ENCODE measurements at places on chromosomes 5 and 9.
A peak's percentile ranks its signal among the peaks of the same experiment; 100 is the strongest.

DNA sequence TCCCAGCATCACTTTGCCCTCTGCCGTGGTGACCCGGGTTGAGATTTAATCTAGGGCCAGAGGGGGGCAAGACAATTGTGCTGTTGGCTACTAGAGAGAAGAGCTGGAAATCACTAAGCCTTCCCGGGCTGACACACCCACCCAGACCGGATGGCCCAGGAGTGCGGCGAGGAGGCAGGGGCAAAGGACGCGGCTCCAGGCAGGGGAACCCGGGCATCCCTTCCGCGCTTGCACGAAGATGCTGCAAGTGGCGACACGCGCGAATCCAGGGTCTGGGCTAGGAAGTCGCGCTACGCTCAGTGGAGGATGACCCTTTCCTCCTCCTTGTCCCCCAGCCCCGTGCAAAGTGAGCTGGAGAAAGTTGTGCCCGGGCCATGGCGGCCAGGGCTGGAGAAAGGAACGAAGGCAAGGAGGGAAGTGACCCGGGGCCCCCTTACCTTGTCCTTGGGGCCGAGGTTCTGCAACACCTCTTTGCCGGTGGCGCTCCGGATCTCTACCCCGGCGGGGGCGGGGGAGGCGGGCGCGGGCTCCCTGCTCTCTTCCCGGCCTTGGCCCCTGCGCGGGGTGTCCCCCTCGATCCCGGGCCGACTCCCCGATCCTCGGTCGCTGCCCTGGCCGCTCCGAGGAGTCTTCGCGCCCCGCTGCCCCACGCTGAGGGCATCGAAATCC is 693 bp downstream of the DPYSL3 start:
- no peak for DNase-seq

DNA sequence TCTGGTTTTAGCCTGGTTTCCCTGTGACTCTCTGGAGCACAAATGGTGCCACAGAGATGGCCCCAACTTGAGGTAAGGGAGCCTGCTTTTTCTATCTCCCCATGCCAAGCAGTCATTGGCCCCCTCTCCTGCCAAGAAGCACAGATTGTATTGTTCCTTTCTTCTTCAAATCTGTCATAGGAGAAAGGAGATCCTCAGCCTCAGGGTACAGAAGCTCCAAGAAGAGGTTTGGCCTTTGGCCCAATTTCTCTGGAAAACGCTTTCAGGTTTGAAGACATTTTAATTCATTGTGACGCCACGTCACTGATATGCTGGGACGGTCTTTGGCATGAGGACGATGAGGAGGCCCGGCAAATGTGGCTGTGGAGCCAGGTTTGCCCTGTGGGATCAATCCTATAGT is 29.2 kb upstream of the PANK3 start:
- DNase-seq, result no peak

DNA sequence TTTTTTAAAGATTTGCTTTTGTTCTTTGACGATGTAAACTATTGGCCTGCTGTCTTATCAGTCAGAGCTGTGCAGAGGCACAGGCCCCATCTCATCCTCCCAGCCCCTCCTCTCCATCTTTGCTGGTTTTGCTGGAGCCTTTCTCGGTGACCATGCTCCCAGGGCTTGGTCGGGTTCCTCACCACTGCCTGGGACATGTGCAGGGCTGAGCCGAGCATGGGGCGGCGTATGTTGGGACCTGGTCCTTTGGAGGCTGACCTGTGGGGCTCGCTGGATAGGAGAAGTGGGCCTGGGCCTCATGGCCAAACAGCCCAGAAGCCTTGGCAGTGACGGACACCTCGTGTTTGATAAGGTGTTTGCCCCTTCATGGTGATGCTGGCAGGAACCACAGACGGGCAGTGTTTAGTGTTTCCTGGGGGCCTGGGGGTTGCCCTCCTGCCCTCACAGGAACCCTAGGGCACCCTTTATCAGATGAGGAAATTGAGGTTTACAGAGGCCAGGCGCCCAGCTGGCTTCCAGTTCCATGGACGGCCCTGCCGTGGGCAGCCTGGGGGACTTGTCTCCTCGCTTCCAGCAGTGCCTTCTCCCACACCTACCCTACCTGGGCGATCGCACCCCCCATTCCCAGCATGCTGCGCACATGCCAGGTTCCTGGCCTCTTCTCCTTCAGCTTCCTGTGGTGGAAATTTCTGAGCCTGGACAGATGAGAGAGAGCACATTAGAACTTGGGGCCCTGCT is 27.6 kb downstream of the TRAF2 start:
- no peak for DNase-seq

GRCh38 chr5:56475689-56476486 is 242.8 kb upstream of the ANKRD55 start:
- DNase-seq, result no peak

DNA sequence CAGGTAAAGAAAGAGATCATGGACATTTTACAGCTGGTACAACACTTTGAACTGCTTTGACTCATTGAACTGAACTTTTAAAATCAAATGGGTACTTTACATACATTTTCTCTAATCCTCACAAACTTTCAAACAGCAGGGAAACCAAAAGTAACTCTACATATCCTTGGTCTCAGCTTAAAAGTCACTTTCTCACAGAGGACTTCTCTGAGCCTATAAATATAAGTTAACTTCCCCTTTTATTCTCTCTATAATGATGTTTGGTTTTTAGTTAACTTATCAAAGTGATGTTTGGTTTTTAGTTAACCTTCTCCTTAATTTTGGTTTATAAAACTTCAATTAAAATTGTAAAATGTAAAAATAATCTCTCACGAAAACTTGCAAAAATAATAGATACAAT is 209.8 kb downstream of the MCTP1 start:
- no peak for DNase-seq

GRCh38 chr5:55344392-55344992 is 36.7 kb downstream of the MTREX start:
- DNase-seq, result peak; percentile 21

DNA sequence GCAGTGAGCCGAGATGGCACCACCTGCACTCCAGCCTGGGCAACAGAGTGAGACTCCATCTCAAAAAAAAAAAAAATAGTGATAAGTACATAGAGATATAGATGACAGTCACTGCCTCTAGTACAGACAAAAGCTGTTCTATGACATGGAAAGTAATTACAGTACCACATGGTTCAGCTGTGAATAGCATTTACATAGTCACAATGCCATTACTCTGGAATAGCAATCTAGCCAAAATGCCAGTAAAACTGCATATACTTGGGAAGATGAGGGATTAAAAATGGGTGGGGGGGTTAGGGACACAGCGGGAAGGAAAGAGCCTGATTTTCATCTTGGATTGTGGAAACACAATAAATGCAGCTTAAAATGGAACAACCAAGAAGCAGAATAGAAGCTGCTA is 39.4 kb upstream of the CNOT6 start:
- DNase-seq, result no peak

DNA sequence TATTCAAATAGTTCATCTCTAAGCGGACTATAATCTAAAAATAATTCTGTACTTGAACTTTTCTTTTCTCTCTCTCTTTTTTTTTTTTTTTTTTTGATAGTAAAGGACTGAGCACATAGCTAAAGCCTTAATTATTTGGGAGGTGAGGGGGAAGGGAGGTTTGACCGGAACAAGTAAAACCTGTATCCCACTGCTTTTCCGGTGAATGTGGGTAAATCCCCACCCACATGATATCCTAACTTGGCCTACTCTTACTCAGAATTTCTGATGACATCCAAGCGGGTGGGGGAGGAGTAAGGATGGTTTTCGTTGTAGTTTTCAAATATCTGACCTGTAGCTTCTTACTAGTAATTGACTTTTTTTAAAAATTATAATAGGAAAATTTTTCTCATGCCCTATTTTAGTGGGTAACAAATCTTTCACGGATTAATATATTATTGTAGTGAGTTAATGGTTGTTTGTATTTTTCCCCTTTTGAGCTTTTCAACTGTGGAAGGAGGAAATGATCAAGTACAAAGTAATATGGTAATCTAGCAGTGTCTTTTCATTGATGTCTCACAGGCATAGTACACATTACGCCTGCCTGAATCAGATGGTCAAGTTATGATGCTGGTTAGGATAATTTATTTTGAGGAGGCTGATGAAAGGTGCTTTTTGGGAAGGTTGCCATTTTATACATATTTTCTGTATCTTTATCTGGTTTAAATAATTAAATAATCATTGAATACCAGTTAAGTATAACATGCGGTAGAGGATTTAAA is 2.2 kb upstream of the ELL2 start:
- no peak for DNase-seq

DNA sequence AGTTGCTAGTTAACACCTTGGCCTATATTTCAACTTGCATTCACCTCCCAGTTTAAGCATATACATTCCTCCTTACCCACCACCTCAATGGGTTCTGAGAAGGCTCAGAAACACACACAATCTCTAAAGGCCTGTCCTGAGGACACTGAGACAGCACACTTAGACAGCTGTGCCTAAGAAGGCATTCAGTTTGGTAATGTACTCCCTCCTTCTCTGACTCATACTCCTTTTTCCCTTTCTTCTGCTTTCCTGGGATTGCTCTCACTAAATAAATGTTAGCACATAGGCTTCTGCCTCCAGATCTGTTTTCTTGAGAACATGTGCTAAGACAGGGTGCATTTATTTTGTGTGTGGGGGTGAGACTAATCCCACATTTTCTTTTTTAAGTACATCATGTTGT is 456.8 kb upstream of the CDH6 start:
- no peak for DNase-seq

- DNase-seq, result no peak
Observed at GRCh38 chr9:137757139-137757538, 120.4 kb upstream of the CACNA1B start.

DNA sequence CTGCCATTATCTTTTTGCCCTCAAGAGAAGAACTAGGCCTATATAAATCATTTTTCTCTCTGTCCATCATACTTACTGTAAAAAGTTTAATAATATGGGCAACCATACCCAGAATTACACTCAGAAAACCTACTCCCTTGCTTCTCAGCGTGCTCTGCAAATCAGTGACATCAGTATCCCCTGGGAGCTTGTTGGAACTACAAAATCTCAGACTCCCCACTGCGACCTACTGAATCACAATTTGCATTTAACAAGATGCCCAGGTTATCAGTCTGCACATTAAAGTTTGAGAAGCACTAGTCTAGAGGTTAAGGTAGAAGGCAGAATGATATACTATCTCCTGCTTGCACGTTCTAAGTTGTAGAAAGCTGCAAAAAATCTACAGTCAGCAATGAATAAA is 127.2 kb downstream of the MLLT3 start:
- no peak for DNase-seq

DNA sequence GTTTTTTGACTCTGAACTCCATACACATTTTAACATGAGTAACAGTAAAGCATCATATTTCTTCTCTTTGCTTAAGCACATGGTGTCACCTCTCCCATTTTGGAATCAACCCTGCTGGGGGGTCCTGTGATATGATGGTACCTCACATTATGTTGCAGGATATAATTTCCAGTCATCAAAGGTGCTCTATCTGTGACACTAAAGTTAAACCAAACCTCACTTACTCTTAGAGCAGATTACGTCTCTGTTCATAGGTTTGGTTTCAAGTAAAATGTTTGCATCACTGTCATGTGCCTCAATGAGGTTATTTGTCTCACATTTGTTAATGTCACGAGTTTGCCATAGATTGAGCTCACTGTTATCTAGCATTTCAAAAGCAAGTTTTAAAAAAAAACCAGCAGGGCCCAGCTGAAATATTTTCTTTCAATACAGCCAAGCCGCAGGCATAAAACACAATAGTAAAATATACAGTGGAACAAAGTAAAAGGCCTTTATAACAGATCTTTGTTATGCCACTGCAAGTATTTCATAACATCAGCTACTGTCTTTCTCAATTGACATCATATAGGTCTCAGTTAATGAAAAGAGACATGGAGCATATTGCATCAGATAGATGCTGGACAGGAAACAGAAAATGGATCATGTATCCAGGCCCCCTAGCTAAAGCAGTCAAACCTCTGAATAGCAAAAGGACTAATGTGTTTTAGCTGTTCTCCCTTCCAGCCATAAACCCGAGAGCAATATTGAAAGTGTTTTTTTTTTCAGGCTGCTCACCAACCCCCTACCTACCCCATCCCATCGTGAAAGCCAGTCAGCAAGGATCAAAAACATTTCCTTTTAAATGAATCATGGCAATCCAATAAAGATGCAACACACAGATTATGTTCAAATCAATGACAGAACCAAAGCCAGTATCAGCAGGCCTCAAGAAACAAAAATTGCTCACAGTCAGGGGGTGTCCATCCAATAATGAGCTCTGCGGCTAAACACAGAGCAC is 182.1 kb upstream of the ITGA1 start:
- DNase-seq, result no peak

GRCh38 chr5:43110606-43111170 is 10.0 kb upstream of the ZNF131 start:
- DNase-seq, result no peak

DNA sequence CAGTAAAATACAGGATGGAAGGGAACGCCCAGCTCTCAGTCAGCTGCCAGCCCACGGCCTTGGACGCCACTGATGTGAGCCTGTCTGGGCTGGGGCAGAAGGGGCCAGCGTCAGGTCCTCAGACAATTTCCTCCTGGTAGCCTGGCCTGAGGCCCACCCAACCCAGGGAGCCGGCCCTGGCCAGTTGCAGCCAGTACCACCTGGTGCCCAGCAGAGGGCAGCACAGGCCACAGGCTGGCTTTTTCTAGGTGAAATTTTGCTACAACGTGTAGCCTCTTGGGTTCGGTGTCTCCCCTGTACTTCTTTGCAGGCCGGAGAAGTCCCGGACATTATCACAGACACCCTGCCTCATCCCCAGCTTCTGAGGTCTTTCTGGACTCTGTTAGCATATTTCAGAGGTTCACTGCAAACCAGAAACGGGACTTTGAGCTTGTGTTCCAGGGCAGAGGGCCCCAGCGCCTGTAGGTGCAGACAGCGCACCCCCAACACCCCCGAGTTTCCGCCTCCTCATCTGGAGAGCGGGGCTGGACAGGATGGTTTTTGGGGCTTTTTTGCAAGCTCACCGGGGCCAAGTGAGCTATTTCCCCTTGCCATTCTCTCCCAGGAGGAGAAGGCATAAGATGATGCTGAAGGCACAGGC is 45.9 kb upstream of the KCNMB1 start:
- peak; percentile 42 for DNase-seq

DNA sequence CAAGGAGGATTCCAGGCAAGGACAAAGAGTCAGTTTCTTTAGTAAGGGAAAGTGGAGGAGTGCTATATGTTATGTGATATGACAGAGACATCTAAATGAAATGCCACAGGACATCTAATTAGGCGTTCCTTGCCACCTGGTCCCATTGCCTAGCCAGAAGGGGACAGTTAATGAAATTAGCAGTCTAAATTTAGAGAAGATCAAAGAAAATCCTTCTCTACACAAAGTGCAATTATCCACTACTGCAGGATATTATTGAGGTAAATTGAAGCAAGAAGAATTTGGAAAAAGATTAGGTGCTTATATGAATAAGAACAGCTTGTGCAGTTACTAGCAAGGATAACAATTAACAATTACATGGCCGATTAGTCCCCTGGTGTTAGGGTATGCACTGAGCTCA is 495.3 kb upstream of the NMUR2 start:
- DNase-seq, result no peak

GRCh38 chr5:179137016-179137642 is 77.0 kb downstream of the ZNF354C start:
- DNase-seq, result no peak

- DNase-seq, result peak; percentile 44
Observed at GRCh38 chr9:130043654-130044623, 950 bp upstream of the FNBP1 start.
